ENCODE measurements at places on chromosomes 11 and 22. TPM values are rescaled to one million over a fixed set of nuclear protein-coding genes. Genes with fewer than 3 reads are reported as not detected.

The IRAG1 gene
- total RNA-seq, result not detected

The SLC22A12 gene
- not detected for total RNA-seq

The PRR33 gene
- 0.12 TPM for total RNA-seq

The SAA4 gene
- not detected for total RNA-seq

The NAV2 gene
- total RNA-seq, result 0.20 TPM

The HTR3A gene
- not detected for total RNA-seq

The INS gene
- not detected for total RNA-seq

The SCGB1D2 gene
- total RNA-seq, result not detected

The KRTAP5-11 gene
- total RNA-seq, result not detected

The SCGB1A1 gene
- not detected for total RNA-seq

The IL17RA gene
- 10.7 TPM for total RNA-seq

The RIMBP3C gene
- total RNA-seq, result 0.44 TPM

The PATE4 gene
- total RNA-seq, result not detected

The MYBPC3 gene
- not detected for total RNA-seq

The ZP1 gene
- total RNA-seq, result not detected

The TMEM184B gene
- total RNA-seq, result 15.0 TPM

The APOA4 gene
- not detected for total RNA-seq

The CD44 gene
- total RNA-seq, result 389 TPM

The ANKK1 gene
- total RNA-seq, result not detected

The PLA2G3 gene
- not detected for total RNA-seq

The CRYBA4 gene
- not detected for total RNA-seq

The ZFTA gene
- 0.91 TPM for total RNA-seq

The AIFM3 gene
- total RNA-seq, result 0.07 TPM

The ACTN3 gene
- total RNA-seq, result not detected

The GAB4 gene
- not detected for total RNA-seq

Data from activated naive CD4-positive, alpha-beta T cell treated with anti-CD3 and anti-CD28 coated beads for 36 hours (primary cell).